ENCODE measurements at places on chromosomes 12 and 14. TPM values are rescaled to one million over a fixed set of nuclear protein-coding genes. Genes with fewer than 3 reads are reported as not detected.

The GLI1 gene
- total RNA-seq, result 2.4 TPM

The PLEKHD1 gene
- under 0.01 TPM for total RNA-seq

The SLC38A4 gene
- total RNA-seq, result 0.25 TPM

The ALG10B gene
- total RNA-seq, result 4.0 TPM

The RNF212B gene
- not detected for total RNA-seq

The MYO1H gene
- total RNA-seq, result not detected

The RNU4-1 gene
- under 0.01 TPM for total RNA-seq

The C14orf39 gene
- not detected for total RNA-seq

The ENDOU gene
- total RNA-seq, result under 0.01 TPM

The DAO gene
- total RNA-seq, result not detected

The CPNE6 gene
- not detected for total RNA-seq

The GPR135 gene
- 3.0 TPM for total RNA-seq

The C12orf56 gene
- total RNA-seq, result 3.3 TPM
